ENCODE measurements at places on chromosomes 13 and 19. TPM values are rescaled to one million over a fixed set of nuclear protein-coding genes. Genes with fewer than 3 reads are reported as not detected.

DNA sequence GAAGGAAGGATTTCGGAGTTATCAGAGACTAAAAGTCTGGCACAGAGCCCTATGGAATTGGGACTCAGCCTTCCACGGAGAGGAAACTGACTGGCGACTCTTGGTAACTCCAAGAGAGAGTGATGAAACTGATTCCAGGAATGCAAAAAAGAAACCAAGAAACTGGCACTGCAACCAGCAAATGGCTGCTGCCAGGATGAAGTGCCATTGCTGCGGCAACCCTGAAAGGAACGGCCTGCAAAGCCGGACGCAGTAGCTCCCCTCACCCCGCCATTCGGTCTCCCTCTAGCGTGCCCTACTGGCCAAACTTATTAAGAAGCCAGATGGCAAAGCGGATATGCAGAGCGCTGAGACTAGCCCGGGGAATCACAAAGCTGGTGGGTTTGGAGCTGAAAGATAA lies 236.0 kb downstream of the PCDH9 start:
- peak; percentile 1 for DNase-seq

- no peak for DNase-seq
These were observed 21.9 kb downstream of the PLEKHJ1 start for GRCh38 chr19:2214251-2214650.

DNA sequence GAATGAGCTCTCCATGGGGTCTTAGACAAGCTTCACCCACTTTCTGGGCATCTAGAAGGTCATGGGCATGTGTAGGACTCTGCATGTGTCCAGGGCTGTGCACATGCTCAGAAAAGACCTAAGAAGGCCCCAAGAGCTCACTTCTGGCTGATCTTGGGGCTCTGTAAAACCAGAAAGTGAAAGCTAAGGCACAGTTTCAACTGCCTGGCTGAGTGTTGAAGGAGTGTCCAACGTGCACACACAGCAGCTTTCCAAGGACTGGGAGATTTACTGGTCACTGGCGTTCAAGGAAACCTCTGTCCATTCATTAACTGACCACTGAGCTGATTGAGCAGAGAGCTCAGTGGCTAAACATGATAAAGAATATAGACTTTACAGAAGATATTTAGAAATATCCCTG lies 137.9 kb downstream of the KATNAL1 start:
- DNase-seq = no peak

- DNase-seq = no peak
These were observed 22.0 kb downstream of the GPC6 start for GRCh38 chr13:93248627-93249047.

GRCh38 chr13:106568299-106569003 lies 514 bp upstream of the ARGLU1 start:
- DNase-seq = no peak

DNA sequence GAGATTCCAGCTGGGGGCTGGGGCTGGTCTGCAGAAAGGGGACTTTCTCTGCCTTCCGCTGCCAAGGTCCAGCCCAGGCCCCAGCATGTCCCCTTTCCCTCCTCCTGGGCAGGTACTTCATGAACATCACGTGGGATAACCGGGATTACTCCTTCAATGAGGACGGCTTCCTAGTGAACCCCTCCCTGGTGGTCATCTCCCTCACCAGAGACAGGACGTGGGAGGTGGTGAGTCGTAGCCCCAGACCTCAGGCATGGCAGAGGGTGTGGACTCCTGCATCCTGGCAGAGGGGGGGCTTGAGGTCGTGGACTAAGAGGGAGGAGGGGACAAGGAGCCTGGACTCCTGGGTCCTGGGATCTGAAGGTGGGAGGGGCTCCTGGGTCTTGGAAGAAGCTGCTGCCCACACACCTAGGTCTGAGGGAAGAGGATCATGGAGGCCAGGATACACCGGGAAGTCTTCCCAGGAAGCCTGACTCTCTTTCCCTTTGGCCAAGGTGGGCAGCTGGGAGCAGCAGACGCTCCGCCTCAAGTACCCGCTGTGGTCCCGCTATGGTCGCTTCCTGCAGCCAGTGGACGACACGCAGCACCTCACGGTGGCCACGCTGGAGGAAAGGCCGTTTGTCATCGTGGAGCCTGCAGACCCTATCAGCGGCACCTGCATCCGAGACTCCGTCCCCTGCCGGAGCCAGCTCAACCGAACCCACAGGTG lies 20.6 kb downstream of the GRIN2D start:
- no peak for DNase-seq

- no peak for DNase-seq
These were observed 67.0 kb downstream of the LATS2 start for GRCh38 chr13:20994441-20994821.

GRCh38 chr13:61485128-61485765 lies 69.6 kb upstream of the PCDH20 start:
- no peak for DNase-seq

DNA sequence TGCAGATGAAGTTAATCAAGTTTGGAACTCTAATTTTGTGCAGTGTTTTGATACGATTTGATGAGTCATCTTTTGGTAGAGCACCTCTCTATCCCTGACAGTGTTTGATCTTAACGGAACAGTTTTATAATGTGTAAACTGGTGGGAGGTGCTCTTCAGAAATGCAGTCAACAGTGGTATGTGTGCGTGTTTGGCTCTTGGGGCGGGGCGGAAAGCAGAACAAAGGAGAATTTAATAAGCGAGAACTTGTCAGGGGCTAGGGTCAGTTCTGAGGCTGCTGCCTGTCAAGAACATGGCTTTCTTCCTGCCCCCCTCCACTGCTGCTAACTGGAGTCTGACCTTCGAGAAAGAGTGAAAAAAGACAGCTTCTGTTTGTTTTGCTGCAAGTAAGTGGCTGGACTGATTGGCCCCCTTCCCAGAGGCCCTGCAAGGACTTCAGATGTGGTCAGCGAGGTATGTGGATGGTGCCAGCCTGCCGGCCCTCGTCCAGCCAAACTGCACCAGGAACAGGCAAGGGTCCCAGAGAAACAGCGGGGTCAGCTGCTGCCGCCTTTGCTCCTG lies 40.8 kb downstream of the BBC3 start:
- peak; percentile 77 for DNase-seq

DNA sequence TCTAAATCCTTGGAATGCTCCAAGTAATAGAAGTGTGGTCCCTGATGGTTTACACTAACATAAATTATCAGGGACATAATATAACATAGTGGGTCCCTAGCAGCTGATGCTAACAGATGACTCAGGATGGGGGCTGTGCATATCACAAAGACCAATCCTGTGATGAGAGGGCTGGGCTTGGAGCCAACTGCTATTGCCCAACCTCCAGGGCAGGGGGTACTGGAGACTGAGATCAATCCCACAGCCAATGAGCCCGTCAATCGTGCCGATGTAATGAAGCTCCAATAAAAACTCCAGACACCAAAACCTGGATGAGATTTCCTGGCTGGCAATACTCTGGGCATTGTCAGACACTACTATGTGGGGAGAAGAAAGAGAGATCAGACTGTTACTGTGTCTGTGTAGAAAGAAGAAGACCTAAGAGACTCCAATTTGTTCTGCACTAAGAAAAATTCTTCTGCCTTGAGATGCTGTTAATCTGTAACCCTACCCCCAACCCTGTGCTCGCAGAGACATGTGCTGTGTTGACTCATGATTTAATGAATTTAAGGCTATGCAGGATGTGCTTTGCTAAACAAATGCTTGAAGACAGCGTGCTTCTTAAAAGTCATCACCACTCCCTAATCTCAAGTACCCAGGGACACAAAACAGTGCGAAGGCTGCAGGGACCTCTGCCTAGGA lies 33.4 kb downstream of the ABCC4 start:
- DNase-seq = no peak

DNA sequence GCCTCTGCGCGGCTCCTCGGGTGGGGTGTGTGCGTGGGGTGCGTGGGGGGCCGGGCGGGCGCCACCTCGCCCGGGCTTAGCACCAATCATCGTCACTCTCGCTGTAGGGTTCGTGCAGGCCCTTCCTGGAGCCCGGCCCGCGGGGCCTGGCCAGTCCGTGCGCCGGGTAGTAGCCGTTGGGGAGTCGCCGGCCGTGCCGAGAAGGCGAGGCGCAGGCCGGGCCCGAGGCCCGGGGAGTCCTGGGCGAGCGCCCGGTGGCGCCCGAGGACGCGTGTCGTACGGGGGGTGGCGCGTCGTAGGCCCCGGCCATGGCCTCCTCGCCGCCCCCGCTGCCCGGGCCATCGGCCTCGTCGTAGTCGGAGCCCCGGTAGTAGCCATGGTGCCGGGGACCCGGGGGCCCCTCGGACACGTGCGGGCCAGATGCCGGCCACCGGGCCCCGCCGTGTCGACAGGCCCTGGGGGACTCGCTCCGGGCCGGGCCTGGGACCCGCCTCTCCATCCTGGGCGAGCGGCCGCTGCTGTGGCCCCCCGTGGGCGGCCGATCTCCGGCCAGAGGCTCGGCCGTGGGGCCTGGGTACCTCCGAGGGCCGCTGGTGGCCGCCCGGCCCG lies 57.1 kb downstream of the IER2 start:
- no peak for DNase-seq

GRCh38 chr19:17159466-17160393 lies 55.4 kb upstream of the USE1 start:
- no peak for DNase-seq

GRCh38 chr13:51760592-51760991 lies 43.4 kb downstream of the DHRS12 start:
- DNase-seq = no peak

GRCh38 chr13:50616101-50616500 lies 227.4 kb downstream of the DLEU7 start:
- no peak for DNase-seq

- no peak for DNase-seq
These were observed 955 bp downstream of the ZNF274 start for GRCh38 chr19:58183817-58184215.

- no peak for DNase-seq
These were observed 6.4 kb downstream of the KLF16 start for GRCh38 chr19:1856698-1857603.

Gene NECTIN2
- 9.2 TPM for total RNA-seq

Gene LRRC4B
- not detected for total RNA-seq

Gene ZNF221
- 0.69 TPM for total RNA-seq

Gene MYCBP2
- total RNA-seq = 176 TPM

Gene LGALS7B
- not detected for total RNA-seq

Gene TTC9B
- not detected for total RNA-seq

Data from naive thymus-derived CD4-positive, alpha-beta T cell (primary cell).